ENCODE measurements at places on chromosomes 7 and 10.
A peak's percentile ranks its signal among the peaks of the same experiment; 100 is the strongest.

- DNase-seq: no peak
Observed at GRCh38 chr10:123868038-123869019, 23.3 kb downstream of the CPXM2 start.

DNA sequence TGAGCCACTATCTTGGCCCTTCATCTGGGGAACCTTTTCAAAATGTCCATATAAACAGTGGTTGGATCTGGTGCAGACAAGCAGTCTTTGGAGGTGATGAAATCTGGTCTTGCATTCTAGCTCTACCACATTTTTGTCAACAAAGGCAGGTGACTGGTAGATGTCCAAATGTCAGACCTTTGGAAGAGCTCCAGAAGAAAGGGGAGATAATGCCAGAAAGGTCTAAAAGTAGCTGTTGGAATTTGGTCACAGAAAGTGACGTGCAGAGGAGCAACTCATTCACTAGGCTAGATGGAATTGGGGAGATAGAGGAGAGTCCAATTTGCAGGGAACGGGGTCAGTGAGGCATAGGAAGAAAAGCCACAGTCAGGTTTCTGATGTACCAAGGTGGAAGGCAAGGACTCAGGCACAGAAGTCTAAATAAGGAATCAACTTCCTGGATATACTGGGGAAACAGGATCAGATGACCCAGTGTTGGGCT is 36.4 kb upstream of the WAC start:
- no peak for DNase-seq

DNA sequence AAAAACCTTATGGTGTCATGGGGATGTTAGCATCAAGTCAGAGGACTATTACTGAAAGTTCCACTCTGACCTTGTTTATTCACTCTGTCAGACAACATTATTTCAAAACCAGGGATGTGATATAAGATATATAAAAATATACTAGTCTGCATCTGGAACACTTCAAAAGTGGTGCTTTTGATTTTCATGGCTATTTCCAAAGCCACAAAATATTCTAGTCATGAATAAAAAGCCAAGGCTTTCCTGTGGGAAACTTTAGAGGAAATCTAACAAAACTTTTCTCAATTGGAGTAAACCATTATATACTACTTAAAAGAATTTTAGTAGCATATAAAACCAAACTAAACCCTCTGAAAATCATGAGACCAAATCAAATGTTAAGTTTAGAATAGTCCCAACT is 205.2 kb downstream of the TMEM26 start:
- DNase-seq: no peak

DNA sequence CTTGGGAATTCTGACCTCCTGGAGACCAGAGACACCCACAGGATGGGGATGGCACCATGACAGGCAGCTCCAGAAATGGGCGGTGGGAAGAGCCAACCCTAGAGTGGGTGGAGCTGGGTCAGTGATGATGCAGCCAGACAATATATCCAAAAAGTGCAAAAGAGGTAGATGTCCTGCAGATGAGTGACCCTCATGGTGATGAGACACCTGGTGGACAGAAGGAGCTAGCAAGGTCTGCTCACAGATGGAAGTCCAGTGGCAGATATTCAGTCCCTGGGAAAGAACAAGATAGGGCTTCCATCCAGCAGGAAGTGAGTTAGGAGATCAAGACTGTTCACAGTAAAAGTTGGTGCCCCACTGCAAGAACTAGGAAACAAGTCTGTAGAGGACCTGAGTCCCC is 19.2 kb upstream of the GRB10 start:
- DNase-seq: no peak

- DNase-seq: peak; percentile 2
Observed at GRCh38 chr7:118793582-118793981, 569.1 kb downstream of the ANKRD7 start.

DNA sequence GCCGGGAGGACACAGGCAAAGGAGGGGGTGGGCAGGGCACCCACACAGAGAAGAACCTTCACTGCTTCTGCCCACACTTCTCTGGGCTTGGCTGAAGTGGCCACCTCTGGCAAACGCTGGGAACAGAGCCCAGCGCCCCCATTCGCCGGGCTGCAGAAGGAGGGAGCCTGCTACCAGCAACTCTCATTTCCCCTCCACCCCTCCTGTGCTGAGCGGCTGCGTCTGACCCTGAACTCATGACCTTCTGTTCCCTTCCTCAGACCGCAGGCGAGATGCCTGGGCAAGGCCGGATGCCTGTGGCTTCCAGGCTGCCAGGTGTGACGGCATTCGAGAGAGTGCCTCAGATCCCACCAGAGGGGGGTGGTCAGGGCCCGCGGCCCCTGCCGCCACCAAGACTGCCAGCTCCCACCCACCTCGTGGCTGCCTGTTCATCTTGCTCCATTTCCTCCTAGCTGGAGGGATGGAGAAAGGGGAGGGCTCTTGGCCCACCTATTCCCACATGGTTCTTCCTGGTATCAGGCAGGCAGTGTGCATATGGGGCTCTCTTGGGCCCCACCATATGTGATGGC is 19.8 kb downstream of the DNAJB12 start:
- DNase-seq: peak; percentile 94

GRCh38 chr7:93044147-93044810 is 73.5 kb downstream of the SAMD9 start:
- no peak for DNase-seq

DNA sequence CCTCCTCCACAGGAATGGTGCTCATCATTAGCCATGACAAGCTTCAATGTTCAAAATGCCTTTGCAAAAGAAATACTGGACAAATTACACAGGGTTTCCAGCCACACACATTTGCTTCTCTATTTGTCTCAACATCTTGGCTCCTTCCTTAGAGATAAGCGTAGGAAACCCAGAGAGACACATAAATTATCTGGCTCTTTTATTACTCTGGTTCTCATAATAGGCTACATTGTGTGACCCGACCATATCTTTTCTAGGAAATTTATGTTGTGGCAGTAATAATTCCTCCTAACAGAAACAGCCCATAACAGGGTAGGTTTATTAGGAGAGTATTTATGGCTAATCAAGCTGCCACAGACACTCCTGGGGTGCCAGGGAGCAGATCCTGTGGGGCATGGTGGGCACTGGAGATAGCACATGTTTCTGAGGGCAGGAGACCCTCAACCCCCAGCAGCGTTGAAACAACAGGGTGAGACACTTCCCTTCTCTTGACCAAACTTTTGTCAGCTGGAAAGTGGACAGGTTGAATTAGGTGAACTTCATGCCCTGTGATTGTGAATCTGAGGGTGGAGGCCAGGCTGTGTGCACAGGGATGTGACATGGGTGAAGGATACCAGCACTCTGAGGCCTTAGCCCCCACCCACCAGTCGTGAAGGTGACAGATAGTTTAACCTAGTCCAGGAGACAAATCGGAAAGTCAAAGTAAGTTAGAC is 295.9 kb upstream of the ZNF32 start:
- DNase-seq: peak; percentile 76

DNA sequence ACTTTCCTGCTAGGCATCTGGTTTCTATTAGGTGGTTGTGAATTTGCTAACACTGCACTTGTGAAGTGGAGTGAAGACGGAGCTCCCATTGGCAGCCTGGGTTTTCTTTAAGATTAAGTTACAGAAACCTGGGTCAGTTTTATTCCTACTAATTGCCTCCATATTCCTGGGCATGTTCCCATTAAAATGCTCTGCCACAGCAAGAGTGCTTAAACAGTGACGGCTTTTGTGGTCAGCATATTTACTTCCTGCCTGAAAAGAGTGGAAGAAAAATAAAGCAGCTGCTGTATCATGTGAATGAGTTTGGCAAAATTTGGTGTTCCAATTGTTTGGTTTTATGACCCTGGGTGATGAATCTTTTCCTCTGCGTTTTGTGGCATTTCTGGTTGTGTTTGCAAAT is 96.9 kb upstream of the PLXDC2 start:
- peak; percentile 62 for DNase-seq

- no peak for DNase-seq
Observed at GRCh38 chr7:134985894-134986362, 380 bp upstream of the AGBL3 start.
